ENCODE measurements at places on chromosomes 11 and 22. TPM values are rescaled to one million over a fixed set of nuclear protein-coding genes. Genes with fewer than 3 reads are reported as not detected.

C1QTNF4 gene
- total RNA-seq, result 0.55 TPM

DNA sequence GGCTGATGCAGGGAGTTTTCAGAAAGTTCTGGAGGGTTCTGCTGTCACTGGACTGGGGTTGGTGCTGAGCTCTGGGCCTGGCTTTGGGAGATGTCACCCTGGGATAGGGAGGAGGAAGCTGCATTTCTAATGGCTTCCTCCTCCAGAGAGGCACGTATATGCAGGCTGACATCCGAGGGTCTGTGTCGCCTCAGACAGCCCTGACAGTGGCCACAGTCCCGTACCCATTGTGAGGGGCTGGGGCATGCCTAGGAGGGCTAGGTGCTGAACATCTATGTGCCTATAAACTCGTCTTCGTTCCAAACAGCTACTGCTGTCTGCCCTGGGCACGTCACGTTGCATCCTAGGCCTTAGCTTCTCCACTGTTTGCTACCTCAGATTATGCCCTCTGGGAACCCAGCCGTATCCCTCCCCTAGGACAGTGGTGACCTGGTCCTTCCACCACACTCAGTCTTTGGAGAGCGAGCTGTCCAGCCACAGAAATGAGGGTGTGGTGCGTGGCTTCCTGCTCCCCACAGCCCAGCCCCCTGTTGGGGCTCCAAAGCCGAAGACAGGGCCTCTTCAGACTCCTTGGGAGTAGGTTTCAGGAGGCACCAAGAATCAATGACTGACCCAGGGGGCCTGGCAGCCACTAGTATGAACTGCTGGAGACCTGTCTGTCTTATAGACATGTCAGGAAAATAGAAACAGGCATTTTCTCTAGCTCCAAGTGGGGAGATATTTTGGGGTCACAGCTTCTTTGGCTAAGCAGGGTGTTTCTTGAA, 26.4 kb downstream of the ADAMTS15 start:
- no peak for DNase-seq

DNA sequence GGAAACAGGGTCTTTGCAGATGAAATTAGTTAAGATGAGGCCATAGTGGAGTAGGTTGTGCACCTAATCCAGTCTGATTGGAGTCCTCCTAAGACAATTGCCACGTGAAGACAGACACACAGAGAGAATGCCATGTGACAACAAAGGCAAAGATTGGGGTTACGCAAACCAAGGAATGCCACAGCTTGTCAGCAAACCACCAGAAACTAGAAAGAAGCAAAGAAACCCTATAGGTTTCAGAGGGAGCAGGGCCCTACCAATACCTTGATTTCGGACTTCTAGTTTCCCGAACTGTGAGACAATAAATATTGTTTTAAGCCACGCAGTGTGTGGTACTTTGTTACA, 8.2 kb upstream of the LAYN start:
- DNase-seq, result no peak

CEND1 gene
- total RNA-seq, result not detected

EMID1 gene
- 15.2 TPM for total RNA-seq
